ENCODE measurements at places on chromosomes 7 and 10.

- no peak for DNase-seq
These were observed 59.2 kb downstream of the HSPA12A start for GRCh38 chr10:116683166-116683565.

- no peak for DNase-seq
These were observed 13.9 kb downstream of the FIGNL1 start for GRCh38 chr7:50436133-50436806.

DNA sequence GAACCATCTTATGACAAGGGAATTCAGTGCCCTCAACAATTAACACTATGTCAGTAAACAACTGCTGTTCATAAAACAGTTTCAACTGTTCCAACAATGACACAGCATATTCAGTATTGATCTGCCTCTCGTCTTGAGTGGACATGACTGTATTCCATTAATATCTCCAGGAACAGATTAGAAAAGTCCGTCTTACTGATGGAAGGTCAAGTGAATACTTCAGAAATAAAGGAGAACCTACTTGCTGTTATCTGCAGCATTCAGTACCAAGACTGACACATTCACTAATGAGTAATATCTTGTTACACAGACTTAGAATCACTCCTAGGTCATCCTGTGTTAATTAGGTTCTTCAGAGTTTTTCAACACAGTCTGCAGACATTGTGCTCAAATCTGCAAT is 12.1 kb downstream of the KBTBD2 start:
- DNase-seq = no peak

- DNase-seq = no peak
These were observed 18.4 kb upstream of the KLF6 start for GRCh38 chr10:3803295-3803926.

DNA sequence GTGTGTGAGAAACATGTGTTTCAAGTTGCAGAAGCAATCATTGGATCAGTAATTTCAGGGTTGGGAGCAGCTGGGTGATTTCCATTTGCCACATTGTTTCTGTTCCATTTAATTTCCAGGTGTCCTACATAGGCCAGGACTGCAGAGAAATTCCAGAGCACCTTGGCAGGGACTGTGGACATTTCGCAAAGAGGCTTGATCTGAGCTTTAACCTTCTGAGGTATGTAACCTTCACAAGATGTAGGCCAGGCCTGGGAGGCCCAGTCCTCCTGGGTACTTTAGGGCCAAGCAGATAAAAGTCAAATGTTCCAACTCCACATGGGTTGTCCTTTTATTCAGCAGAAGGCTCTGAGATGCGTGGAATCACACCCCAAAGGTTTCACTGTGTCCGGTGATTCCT is 6.9 kb downstream of the LRMDA start:
- no peak for DNase-seq

DNA sequence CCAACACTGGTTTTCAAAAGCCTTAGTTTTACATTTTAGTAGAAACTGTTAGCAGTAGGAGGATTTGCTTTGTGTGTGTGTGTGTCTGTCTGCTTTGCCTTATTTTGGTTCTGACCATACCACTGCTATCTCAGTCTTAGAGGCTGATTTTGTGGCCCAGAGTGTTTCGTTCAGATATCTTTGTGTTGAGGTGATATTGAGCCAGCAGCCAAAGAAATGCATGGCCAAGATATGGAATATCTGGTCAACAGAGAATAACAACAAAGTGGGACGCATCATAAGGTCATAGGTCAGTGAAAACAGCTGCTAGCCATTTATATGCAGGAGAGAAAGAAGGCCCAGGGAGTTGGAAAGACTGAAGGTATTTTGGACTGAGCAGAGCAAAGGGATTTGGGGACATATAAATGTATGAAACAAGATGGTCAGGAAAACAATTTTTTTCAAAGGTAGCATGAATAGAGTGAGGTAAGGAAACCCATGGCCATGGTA is 47.7 kb downstream of the KIAA1217 start:
- DNase-seq = no peak

DNA sequence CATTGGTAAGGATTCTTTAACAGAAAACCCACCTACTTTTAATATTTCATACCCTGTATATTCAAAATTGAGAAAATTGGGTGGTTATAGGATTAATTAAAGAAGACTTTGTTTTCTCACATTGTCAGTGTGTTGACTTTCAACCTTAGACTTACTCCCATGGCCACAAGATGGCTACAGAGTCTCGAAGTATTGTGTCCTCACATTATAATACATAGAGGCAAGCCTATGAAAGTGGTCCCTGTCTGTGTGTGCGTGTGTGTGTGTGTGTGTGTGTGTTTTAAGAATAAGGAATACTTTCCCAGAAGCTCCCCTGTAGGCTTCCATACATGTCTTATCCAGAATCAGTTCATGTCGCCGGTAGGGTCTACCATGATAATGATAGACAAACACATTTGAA is 180.0 kb downstream of the PHF14 start:
- DNase-seq = no peak

- no peak for DNase-seq
These were observed 19.4 kb upstream of the TNS3 start for GRCh38 chr7:47601119-47601880.

DNA sequence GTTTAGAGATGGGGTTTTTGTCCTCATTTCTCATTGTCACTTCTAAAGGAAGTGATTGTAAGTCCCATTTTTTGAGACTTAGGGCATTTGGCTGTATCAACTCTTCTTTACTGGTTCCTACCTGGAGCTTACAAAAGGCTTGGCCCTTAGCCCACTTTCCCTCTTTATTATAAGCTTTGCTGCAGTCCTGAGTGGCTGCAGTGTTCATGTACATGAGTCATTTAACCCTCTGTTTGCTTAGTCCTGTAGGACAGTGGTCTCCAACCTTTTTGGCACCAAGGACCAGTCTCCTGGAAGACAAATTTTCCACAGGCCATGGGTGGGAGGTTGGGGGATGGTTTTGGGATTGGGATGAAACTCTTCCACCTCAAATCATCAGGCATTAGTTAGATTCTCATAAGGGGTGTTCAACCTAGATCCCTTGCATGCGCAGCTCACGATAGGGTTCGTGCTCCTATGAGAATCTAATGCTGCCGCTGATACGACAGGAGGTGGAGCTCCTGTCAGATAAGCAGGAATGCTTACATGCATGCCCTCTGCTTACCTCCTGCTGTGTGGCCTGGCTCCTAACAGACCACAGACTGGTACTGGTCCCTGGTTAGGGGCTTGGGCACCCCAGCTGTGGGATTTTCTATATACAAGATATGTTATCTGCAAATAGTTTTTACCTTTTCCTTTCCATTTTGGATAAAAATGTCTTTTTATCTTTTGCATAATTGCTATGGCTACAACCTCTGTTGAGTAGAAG is 99.7 kb downstream of the CCSER2 start:
- no peak for DNase-seq

- no peak for DNase-seq
These were observed 146.6 kb downstream of the HERPUD2 start for GRCh38 chr7:35548291-35548690.

DNA sequence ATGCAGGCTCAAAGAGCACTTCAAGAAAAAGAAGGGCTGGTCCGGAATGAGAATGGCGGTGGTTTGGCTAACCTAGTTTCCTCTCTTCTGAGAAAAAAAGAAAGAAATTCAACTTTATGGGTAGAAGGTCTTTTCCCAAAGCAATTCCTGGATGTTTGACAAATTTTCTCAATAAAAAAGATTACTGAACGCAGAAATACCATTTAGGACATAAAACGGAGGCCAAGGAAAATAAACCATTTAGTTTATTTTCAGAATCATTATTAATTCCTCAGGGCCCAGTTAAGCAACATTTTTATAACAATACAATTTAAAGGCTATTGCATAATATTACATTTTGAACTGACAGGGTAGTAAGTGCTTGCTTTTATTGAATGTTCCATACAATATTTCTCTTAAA is 284.6 kb upstream of the ANKRD30A start:
- no peak for DNase-seq

GRCh38 chr7:92845736-92846135 is 9.4 kb upstream of the CDK6 start:
- DNase-seq = no peak

DNA sequence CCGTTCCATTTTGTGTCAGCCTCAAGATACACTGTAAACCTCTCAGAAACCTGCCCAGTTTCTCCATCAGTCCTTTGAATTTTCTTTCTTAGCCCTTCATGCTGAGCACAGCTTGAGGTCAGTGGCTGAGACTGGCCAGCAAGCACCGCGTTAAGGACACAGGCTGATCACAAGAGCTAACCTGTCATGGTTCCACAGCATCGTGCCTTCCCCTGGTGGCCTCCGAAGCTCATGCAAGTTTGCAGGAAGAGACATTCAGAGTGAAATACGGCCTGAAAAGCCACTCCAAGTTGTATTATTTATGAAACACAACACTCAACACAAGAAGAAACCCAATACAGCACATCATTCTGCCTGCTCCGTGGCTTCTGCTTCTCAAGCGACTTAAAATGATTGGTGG is 57.0 kb upstream of the PFKP start:
- no peak for DNase-seq

GRCh38 chr7:44622342-44623151 is 16.1 kb downstream of the OGDH start:
- DNase-seq = no peak

GRCh38 chr7:151133986-151134742 is 33.3 kb downstream of the GBX1 start:
- DNase-seq = peak; percentile 17

GRCh38 chr7:73718438-73718881 is 1.0 kb downstream of the STX1A start:
- no peak for DNase-seq

GRCh38 chr10:101130984-101131961 is at the start of gene TLX1:
TLX1 (plus strand) TSS chr10:101131300; CDS start chr10:101131542, 242 bp downstream.
- DNase-seq = no peak

GRCh38 chr7:28865601-28866144 is 92.5 kb downstream of the TRIL start:
- peak; percentile 42 for DNase-seq

DNA sequence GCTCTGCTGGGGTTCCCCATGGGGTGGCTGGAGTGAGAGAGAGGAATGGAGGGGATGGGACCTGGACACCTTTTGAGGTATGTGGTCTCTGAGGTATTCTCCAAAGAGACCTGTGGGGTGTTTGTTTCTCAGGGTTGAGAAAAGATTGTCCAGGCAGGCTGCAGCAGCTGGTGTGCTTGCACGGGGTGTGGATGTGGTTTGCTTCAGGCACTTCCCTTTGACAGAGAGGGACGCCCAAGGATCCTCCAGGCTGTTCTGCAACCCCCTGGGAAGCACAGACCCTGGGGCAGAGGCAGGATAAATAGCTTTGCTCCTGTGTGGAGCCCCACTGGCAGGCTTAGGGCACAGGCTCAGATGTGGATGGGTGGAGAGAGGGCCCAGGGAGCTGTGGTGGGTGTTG is 115.1 kb upstream of the AGK start:
- DNase-seq = no peak

DNA sequence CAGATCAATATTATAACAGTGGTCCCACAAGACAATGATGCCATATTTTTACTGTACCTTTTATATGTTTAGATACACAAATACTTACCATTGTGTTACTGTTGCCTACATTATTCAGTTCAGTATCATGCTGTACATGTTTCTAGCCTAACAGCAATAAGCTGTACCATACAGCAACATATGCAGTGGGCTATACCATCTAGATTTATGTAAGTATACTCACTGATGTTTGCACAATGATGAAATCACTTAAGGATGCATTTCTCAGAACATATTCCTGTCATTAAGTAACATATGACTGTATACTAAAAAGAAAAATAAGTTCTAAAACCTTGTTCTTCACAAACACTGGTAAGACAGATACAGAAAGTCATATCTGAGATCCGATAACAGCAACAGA is 468.6 kb upstream of the SEMA3A start:
- no peak for DNase-seq

DNA sequence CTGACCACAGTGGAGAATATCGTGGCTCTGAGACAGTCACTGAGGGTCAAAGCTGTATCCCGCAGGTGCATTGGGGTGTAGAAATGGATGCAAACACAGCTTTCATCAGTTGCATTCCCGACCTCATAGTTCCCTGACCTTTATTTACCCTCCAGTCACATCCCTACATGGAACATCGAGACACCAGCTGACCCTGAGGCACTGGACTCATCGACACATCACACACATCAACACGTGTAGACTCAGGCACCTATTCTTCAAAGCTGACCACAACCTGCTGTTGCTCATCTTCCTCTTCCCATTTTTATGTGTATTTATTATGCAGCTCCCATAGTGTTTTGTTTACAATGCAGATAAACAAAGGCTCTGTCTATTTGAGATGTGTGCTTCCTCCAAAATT is 396.9 kb upstream of the NRP1 start:
- DNase-seq = no peak

DNA sequence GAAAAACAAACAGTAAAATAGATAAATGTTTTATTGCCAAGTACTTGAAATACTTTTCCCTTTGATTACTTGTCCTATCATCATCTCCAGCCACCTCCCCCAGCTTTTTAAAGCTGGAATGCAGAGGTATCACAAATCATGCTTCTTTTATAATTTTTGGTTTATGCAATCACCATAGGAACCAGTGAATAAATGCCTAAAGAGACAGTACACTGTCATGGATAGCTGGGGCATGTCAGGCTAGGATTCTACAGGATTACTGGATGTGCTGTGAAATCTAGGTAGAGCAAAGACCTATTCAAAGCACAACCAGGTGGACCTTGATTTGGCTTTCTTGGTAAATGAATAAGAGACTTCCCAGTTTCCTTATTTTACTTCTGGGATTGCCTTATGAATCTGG is 158.6 kb downstream of the ELAPOR2 start:
- DNase-seq = no peak

GRCh38 chr10:52459097-52459496 is 145.0 kb downstream of the DKK1 start:
- no peak for DNase-seq

DNA sequence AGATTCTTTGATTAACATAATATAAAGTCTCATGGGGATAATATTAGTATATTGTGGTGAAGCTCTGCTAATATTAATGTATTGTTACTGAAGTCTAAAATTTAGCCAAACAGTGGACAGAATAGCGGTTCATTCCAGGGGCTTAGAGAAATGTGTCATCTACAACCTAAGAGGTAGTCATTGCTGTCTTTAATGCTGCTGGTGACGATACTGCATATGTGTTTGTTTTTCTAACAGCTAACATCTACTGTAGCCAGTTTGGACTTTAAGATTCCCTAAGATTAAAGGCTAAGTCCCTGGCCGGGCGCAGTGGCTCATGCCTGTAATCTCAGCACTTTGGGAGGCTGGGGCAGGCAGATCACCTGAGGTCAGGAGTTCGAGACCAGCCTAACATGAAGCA is 102.0 kb upstream of the SAMD8 start:
- DNase-seq = no peak

DNA sequence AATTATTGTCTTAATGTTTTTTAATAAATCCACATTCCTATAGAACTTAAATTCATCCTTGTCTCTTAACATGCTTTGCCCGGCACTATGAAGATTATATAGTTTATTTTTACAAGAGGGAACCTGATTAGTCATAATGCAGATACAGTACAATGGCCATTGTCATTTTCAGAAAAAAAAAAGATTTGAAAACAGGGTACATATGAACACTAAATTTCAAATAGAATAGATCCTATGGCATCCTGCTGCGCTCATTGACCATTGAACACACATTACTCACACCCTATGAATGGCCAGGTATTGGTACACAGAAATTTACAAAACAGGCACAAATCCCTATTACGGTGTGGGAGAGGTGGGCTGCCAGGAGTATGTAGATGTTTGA is 2.0 kb upstream of the KLF6 start:
- no peak for DNase-seq
